ENCODE measurements at places on chromosomes 6 and 20.

GRCh38 chr6:3456898-3457709, at the start of gene SLC22A23:
Gene SLC22A23, minus strand, starts transcription at chr6:3457050. Its CDS starts 491 bp downstream, at chr6:3456559.
- DNase-seq, result peak; percentile 85

- no peak for DNase-seq
Observed at GRCh38 chr6:85600713-85601313, 7.2 kb upstream of the SNX14 start.

DNA sequence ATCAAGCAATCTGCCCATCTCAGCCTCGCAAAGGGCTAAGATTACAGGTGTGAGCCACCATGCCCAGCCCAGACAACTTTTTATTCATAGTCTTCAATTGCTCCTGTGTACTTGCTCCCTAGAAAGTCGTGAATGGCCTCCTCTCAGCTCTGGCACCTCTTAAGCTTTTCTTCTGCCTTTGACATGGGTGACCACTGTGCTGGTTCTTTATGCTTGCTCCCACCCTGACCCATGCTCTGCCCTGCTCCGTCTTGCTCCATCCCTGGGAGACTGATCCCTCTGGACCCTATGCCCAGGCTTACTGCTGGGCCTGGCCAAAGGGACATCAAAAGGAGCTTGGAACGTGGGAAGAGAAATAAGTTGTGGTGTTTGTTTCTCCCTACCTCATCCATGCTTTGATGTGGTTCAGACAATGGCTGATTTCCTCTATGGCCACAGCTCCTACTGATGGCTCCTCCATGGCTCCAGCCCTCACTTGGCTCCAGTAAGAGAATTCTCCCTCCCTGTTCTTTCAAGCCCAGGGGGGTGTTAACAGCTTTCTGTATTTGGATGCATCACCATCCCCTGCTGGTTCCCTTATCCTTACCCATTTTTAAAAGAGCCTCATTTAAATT, 7.7 kb upstream of the TREM2 start:
- DNase-seq, result no peak

GRCh38 chr20:18722371-18722770, 91.2 kb upstream of the SCP2D1 start:
- DNase-seq, result no peak

DNA sequence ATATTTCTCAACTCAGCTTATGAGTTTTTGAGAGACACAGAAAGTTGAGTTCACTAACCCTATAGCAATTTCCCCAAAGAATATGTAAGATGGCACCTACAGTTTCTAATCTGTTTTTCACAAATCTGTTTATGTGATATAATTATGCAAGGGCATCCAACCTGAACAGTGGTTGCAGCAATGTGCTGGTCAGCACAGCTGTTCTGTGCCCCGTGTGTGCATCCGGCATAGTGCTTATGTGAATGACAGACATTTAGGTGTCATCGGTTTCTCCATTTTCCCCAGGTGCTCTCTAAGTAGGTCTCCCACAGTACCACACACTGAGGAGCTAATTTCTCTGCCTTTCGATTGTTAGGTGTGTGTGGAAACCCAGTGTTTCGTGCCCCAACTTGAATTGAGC, 7.7 kb upstream of the BACH2 start:
- DNase-seq, result no peak

DNA sequence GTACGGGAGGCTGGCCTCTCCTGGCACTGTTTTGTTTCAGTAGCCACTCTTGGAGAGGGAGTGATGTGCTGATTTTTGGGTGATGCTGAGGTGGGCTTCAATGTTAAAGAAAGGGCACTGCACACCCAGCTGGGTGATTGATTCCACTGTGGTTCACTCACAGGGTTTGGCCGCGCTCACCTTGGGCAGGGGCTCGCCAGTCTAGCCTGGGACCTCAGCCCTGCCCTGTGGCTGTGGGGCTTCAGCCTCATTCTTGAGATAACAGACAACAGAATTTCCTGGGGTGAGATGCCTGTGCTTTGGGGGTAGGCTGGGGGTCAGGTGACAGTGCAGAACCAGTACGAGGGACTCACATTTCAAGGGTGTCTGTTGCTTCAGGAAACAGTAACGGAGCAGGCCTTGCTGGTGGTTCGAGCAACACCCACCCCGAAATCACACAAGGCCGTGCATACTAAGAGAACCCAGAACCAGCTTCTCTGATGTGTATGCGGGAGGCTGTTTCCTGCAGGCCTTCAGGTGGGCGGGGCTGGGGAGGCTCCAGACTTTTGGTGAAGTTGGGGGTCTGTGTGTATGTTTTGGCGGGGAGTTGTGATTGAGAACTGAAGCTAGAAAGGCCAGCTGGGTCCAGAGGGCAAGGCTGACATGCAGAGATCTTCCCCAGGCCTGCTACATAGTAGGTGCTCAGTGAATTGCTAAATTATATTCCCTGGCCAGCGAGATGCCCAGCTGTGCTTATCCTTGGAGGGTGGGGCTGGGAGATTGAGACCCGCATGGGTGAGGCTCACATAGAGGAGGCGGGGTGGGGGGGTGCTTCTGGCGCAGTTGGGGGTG, 154.2 kb upstream of the RNF24 start:
- no peak for DNase-seq

GRCh38 chr6:5343998-5344397, 82.7 kb downstream of the FARS2 start:
- DNase-seq, result no peak

GRCh38 chr6:168583821-168584220, 142.8 kb downstream of the SMOC2 start:
- no peak for DNase-seq

DNA sequence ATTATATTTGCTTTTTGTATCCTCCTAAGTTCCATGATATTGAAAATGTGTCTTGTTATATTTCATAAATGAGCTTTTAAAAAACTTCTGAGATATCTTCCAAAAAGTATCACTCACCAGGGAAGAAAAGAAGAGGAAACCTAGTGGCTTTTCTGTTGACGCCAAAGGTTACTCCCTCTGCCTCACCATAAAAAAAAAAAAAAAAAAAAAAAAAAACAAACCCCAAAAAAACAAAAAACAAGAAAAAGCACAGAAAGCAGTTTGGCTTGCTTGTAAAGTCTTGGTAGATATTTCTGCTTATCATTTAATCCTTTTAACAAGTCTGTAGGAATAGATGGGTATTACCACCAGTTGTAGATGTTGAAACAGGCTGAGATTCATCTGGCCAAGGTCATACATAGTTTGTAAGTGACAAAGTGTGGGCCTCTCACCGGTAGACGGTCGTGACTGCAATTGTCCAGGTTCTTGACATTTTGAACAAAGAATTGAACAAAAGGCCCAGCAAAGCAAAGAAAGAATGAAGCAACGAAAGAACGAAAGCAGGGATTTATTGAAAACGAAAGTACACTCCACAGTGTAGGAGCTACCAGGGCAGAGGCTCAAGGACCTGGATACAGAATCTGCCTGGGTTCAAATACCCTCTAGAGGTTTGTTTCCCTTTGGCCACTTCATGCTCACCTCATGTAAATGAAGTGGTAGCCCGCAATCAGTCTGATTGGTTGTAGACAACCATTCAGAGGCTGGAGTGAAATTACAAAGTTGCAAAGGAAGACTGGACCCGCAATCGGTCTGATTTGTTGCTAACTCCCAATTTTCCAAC, 11.6 kb upstream of the ELOVL5 start:
- DNase-seq, result no peak

- DNase-seq, result no peak
Observed at GRCh38 chr6:129875610-129876520, 14.8 kb upstream of the TMEM244 start.

DNA sequence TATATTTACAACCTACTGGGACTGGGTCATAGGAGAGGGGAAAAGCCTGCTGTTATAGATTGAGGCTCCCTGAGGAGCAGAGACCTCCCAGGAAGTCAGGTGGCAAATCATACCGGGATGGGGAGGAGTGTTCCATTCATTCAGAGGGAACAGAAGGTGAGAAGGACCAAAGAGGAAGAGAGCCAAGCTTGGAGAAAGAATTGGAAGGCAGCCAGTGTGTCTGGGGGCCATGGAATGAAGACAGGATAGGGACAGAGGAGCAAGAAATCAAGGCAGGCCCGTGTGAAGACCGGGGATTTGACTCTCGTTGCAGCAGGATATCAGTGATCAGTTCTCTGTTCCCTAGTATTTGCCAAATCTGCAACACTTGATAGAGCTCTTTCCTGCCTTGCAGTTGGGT, 5.7 kb upstream of the ZNF217 start:
- DNase-seq, result no peak

- no peak for DNase-seq
Observed at GRCh38 chr6:53474010-53474409, 70.9 kb downstream of the GCLC start.

- no peak for DNase-seq
Observed at GRCh38 chr6:19719691-19720128, 117.5 kb upstream of the ID4 start.

- no peak for DNase-seq
Observed at GRCh38 chr6:89375427-89376267, 23.1 kb upstream of the UBE2J1 start.

- DNase-seq, result no peak
Observed at GRCh38 chr20:62787321-62787720, 9.0 kb upstream of the MRGBP start.
